Right ventricle myocardium inferior (tissue), 1 donor: ENCODE measurements at places on chromosomes 1 and 21. TPM values are rescaled to one million over a fixed set of nuclear protein-coding genes. Genes with fewer than 3 reads are reported as not detected.

Gene SMPDL3B
- not detected for total RNA-seq

Gene HORMAD1
- total RNA-seq, result not detected

Gene FNDC5
- total RNA-seq, result 139 TPM

Gene LAD1
- total RNA-seq, result 2.4 TPM

Gene SVBP
- total RNA-seq, result 15.3 TPM

Gene PPIAL4G
- total RNA-seq, result not detected

Gene IQCC
- 0.81 TPM for total RNA-seq
